ENCODE measurements at places on chromosomes 13 and 19. TPM values are rescaled to one million over a fixed set of nuclear protein-coding genes. Genes with fewer than 3 reads are reported as not detected.

GRCh38 chr13:74299721-74300120, 165.5 kb upstream of the KLF12 start:
- DNase-seq: no peak

DNA sequence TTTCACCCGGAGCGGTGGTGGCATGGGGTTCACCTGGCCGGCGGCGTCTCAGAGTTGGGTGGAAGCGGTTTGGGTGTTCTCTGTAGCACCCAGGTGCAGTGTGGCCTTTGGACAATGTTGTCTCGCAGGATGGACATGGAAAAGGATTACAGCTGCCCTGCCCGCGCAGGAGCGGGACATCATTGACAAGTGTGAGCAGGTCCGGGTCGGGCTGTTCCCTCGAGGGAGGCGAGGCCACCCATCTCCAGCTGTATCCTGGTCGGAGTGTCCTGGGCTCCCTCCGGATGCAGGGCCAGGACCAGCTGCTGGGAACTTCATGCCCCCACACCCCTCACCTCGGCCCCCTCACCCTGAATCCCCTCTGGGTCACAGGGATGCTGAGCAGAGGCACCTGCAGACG, 7.8 kb upstream of the ZNF14 start:
- no peak for DNase-seq

- peak; percentile 37 for DNase-seq
Measured at GRCh38 chr13:97853550-97853949, 99.9 kb upstream of the IPO5 start.

- DNase-seq: no peak
Measured at GRCh38 chr13:49218493-49219051, 1.6 kb upstream of the MLNR start.

The RNF17 gene
- total RNA-seq: not detected

The KLK15 gene
- total RNA-seq: not detected

Data from bronchial epithelial cell (primary cell).